ENCODE measurements at places on chromosomes 7 and 10.
A peak's percentile ranks its signal among the peaks of the same experiment; 100 is the strongest.

DNA sequence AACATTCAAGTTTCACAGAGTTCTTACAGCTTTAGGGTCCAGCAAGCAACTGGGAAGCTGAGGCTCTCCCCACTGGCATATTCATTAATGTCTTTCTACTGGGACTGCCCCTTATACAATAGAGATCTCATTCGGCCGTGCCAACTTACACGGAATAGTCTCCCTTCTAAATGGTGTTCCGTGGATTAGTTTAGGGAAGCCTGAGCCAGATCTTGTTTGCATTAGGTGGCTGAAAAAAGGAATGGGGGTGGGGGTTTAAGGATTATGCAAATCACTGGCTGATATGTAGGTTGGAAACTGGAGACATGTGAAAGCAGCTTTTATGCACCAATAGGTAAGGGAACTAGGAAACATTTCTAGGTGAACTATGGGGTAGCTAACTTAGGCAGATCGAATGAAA lies 218.3 kb downstream of the TRIL start:
- no peak for DNase-seq

- no peak for DNase-seq
Measured at GRCh38 chr7:2936301-2936700, 92.2 kb upstream of the GNA12 start.

- DNase-seq = no peak
Measured at GRCh38 chr10:93123766-93124165, 50.1 kb downstream of the CYP26A1 start.

- no peak for DNase-seq
Measured at GRCh38 chr10:129956286-129956670, 7.8 kb downstream of the EBF3 start.

DNA sequence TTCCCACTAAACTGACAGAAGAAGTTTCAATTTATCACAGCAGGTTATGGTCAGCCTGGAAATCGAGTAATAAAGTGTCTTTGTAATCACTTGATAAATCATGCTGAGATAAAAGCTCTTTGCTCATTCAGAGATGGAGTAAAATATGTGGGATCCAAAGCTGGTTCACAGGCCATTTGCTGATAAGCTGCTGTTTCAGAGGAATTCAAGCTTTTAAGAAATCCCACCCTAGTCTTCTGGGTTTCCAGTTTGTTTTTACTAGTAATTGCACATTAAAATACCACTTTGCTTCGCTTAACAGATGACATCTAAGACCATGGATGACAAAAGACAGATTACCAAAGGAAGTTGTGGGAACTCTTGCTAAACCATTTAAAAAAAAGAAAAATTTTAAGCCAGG lies 37.4 kb upstream of the CDK6 start:
- no peak for DNase-seq

- DNase-seq = no peak
Measured at GRCh38 chr7:134108802-134109201, 18.3 kb upstream of the LRGUK start.

GRCh38 chr7:94422827-94423460 lies 28.2 kb downstream of the COL1A2 start:
- DNase-seq = no peak

GRCh38 chr10:94225589-94225988 lies 137.2 kb downstream of the NOC3L start:
- DNase-seq = no peak

DNA sequence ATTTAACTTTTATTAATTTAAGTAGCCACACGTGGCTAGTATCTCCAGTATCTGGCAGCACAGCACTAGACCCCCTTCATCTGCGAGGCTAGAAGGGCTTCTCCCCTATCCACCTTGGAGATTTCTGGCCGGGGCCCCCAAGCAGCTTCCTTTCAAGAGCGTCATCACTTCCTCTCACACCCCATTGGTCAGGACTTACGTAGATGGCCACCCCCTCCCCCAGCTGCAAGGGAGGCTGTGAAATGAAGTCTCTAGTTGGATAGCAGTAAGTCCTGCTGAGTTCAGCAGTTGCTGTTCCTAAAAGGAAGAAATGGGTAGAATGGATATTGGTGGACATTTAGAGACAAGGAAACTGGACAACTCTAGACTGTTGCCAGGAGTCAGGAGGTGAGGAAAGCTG lies 33.8 kb upstream of the COMTD1 start:
- no peak for DNase-seq

GRCh38 chr10:130474591-130474990 lies 338.4 kb downstream of the GLRX3 start:
- DNase-seq = no peak

- DNase-seq = no peak
Measured at GRCh38 chr7:91512958-91513357, 248.7 kb downstream of the FZD1 start.

- no peak for DNase-seq
Measured at GRCh38 chr7:133934262-133934976, 192.7 kb upstream of the LRGUK start.

- DNase-seq = no peak
Measured at GRCh38 chr10:61835069-61835945, 66.2 kb upstream of the ARID5B start.

- DNase-seq = no peak
Measured at GRCh38 chr7:22213081-22213480, 143.9 kb downstream of the RAPGEF5 start.

DNA sequence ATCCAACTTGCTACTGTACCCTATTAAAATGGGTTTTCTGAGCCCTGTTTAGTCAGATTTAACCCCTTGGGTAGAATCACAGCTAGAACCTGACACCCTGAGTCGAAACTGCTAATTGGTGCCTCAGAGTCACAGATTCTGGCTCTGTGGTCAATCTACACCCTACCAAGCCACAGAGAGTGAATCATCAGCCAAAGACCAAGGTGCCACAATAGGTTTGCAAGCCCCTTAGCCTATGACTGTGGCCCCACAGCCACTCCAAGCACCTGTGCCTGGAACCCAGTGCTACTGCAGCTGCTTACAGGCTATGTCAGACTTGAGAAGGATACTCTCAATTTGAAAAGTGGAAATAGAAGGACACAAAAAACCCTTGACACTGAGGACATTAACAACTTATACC lies 202.8 kb upstream of the KCND2 start:
- DNase-seq = no peak

GRCh38 chr7:28933846-28934320 lies 24.2 kb downstream of the TRIL start:
- DNase-seq = no peak

DNA sequence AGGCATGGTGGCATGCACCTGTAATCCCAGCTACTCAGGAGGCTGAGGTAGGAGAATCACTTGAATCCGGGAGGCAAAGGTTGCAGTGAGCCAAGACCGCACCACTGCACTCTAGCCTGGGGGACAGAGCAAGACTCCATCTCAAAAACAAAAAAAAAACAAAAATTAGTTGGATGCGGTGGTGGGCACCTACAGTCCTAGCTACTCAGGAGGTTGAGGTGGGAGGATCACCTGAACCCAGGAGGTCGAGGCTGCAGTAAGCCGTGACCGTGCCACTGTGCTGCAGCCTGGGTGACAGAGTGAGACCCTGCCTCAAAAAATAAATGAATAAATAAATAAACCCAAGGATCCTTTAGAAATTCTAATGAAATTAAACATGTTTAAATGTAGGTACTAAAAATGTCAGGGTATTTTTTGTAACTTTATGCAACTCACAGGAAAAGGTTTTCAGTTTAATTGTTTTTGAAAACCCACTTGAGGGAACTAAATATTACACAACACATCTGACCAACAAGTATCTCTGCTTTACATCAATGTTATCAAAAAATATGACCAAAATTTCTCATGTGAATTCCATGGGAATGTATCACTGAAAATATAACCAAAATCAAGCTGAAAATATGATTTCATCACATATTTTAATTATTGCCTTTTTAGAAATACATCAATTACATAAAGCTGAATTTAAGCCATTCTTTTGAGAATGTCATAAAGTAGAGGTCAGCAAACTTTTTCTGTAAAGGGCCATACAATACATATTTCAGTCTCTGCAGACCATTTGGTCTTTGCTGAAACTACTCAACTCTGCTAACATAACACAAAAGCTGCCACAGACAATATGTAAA lies 23.9 kb downstream of the UPF2 start:
- no peak for DNase-seq

GRCh38 chr7:156196649-156197048 lies 384.4 kb upstream of the SHH start:
- no peak for DNase-seq

DNA sequence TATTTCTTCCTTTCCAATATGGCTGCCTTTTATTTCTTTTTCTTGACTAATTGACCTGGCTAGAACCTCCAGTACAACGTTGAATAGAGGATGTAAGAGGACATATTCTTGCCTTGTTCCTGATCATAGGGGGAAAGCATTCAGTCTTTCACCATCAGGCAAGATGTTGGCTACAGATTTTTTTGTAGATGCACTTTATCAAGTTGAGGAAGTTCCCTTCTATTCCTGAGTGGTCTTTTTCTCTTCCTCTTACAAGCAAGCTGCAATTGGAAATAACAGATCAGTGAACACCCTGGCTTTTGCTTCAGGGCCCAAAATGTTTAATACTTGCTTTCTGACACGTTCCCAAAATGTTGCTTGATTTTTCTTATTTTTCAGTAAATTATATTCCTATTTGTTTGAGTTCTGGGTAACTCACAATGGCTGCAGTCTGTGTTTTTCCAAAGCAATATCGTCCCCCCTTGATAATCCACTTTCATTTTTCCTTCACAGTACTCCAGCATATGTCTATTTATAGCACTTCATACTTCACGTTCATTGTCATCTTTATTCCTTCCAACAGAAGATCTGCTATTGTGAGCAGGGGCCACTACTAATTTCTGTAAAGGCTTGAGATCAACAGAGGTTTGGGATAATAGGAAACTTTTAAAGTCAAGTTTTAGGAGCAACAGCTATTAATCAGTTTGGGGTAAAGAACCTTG lies 11.7 kb downstream of the CPEB3 start:
- no peak for DNase-seq

GRCh38 chr10:110077436-110078130 lies 69.8 kb downstream of the ADD3 start:
- DNase-seq = no peak

DNA sequence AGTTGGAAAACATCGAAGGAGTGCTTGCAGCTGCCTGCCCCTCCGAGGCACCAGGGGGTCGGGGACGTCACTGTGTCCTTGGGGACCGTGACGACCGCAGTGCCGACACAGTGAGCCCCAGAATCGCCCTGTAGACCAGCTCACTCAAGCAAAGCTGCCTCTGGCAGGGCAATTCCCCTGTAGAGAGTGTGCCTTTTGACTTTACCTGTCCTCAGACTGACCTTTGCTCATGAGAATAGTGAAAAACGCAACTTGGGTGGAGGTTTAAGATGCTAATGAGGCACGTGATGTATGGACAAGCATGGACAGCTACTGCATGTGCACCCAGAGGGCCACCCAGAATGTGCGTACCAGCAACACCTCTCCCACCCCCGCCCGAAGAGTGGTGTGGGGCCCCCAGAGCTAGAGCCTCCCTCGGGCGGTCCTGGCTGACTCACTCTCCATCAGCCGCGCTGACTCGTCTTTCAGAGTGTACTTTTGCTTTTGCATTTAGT lies 271.9 kb downstream of the ADARB2 start:
- DNase-seq = no peak

GRCh38 chr10:130489891-130490290 lies 353.7 kb downstream of the GLRX3 start:
- DNase-seq = no peak

DNA sequence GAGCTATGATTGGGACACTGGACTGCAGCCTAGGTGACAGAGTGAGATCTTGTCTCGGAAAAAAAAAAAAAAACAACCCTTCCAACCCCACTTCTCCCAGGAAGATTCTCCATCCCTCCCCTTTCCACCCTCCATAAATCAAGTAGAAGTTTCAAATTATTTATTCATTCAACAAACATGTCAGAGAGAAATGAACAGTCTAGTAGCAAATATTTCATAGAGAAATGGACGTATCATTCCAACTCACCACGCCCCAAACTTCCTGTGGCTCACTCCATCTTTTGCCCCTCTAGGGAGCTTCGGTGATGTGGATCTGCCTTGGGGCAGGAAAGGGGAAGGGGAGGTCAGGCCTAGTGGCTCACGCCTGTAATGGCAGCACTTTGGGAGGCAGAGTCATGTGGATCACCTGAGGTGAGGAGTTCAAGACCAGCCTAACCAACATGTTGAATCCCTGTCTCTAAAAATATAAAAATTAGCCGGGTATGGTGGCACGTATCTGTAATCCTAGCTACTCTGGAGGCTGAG lies 638 bp upstream of the TRAPPC14 start:
- no peak for DNase-seq

DNA sequence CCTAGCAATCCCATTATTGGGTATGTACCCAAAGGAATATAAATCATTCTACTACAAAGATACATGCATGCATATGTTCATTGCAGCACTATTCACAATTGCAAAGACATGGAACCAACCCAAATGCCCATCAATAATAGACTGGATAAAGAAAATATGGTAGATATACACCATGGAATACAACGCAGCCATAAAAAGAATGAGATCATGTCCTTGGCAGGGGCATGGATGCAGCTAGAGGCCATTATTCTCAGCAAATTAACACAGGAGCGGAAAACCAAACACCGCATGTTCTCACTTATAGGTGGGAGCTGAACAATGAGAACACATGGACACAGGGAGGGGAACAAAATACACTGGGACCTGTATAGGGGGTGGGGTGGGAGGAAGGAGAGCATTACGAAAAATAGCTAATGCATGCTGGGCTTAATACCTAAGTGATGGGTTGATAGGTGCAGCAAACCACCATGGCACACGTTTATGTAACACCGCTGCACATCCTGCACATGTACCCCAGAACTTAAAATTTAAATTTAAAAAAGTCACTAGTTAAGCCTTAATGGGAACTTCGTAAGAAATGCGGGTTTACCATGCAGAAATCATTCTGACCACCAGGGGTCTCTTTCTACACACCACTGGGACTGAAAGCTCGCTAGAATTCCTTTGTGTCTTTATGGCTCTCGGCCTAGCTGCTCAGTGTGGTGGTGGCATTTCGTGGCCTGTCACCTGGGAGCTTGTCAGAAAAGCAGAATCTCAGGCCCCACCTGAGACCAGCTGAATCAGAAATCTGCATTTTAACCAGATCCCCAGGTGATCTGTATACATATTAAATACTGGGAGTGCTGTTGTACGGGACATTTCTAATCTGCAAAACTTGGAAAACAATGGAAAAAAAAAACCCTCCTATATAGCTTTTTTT lies 9.5 kb downstream of the ANKRD1 start:
- peak; percentile 9 for DNase-seq

- no peak for DNase-seq
Measured at GRCh38 chr7:40057292-40057691, 77.1 kb downstream of the MPLKIP start.

- no peak for DNase-seq
Measured at GRCh38 chr7:139655305-139655704, 122.5 kb downstream of the HIPK2 start.

DNA sequence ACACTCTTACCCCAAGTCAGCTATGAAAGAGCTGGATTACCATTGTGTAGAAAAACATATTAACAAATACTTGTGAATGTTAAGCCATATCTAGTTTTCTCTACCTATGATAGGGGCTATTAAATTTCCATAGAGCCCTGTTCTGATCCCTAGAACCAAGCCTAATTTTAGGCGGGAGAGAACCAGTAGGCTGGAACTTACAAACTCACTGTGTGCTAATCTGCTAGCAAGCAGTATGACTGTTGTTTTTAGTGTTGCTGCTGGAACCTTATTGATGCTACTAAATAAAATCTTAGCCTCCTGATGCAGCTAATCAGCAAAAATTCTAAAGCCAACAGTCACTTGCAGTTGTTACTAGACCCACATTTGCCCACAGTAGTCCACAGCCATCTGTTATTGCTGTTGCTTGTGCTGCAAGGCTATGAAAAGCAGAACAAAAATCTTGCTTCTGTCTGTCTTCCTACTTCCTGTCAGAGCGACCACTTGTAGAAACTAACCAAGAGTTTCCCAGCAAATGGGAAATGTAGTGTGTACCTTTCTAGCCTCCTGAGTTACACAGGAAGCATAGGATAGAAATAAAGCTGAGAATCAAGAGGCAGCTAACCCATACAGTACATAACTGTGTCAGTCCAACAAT lies 368.4 kb downstream of the ARL4A start:
- DNase-seq = no peak

Data from activated CD4-positive, alpha-beta T cell treated with anti-CD3 and anti-CD28 coated beads for 24 hours (primary cell).